Colonic mucosa (tissue), 4 donors: ENCODE measurements at places on chromosomes 16 and 17. TPM values are rescaled to one million over a fixed set of nuclear protein-coding genes. Genes with fewer than 3 reads are reported as not detected.

Gene ANKS4B
- 41.3 TPM for total RNA-seq

Gene RAB37
- 7.2 TPM for total RNA-seq

Gene PYDC1
- not detected for total RNA-seq

Gene CASKIN2
- 26.5 TPM for total RNA-seq

Gene XAF1
- total RNA-seq: 8.5 TPM

Gene MAP3K3
- total RNA-seq: 13.4 TPM

Gene SLC13A2
- 40.5 TPM for total RNA-seq

Gene VMO1
- 0.91 TPM for total RNA-seq

Gene HSBP1
- 112 TPM for total RNA-seq

Gene TMUB2
- 37.0 TPM for total RNA-seq

Gene EVI2A
- 2.6 TPM for total RNA-seq

Gene PCTP
- total RNA-seq: 35.5 TPM

Gene MYL4
- total RNA-seq: 0.69 TPM

Gene APOH
- 1.1 TPM for total RNA-seq

Gene KRTAP4-3
- total RNA-seq: not detected

Gene NOG
- total RNA-seq: 0.27 TPM

Gene LPCAT2
- total RNA-seq: 22.6 TPM

Gene KRTAP4-6
- not detected for total RNA-seq

Gene STH
- not detected for total RNA-seq

Gene TPSD1
- 0.19 TPM for total RNA-seq

Gene TPPP3
- 3.7 TPM for total RNA-seq

Gene GNGT2
- total RNA-seq: 0.56 TPM

Gene FZD2
- total RNA-seq: 2.0 TPM

Gene LPO
- total RNA-seq: not detected

Gene FOXN1
- 0.32 TPM for total RNA-seq

Gene TOX3
- 50.5 TPM for total RNA-seq

Gene NUPR1
- 128 TPM for total RNA-seq

Gene SHCBP1
- total RNA-seq: 4.6 TPM

Gene GHDC
- total RNA-seq: 20.6 TPM

Gene SLC47A2
- total RNA-seq: 0.16 TPM

Gene PRSS36
- 3.6 TPM for total RNA-seq

Gene TBC1D3I
- total RNA-seq: 0.37 TPM

Gene NME1
- 37.1 TPM for total RNA-seq

Gene PRR35
- not detected for total RNA-seq
